ENCODE measurements at places on chromosomes 3 and 15.

DNA sequence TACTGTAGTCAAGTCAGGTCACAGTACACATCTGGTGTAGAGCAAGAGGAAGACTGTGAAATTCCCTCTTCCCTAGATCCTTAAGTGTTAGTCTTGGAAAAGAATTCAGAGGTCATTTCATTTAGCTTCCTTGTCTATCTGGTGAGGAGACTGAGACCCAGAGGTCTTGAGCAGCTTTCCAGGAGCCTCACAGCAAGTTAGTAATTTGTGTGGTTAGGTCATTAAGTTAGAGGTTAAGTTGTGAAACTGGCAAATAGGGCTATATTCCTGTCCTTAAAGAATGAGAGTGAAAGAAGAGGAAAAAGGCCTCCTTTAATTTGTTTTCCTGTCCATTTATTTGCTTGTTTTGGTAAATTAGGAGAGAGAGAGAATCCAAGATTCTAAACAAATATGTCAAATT, 9.0 kb downstream of the PODXL2 start:
- no peak for DNase-seq

DNA sequence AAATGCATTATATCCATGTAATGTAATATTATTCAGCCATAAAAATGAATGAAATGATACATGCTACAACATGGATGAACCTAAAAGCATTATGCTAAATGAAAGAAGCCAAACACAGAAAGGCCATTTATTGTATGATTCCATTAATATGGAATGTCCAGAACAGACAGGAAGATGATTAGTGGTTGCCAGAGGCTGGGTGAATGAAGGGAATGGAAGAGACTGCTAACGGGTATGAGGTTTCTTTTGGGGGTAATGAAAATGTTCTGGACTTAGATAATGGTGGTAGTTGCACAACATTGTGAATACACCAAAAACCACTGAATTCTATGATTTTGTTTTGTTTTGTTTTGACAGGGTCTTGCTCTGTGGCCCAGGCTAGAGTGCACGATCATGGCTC, 61.6 kb upstream of the MAP4 start:
- DNase-seq = no peak

GRCh38 chr3:51916418-51916817, 13.3 kb upstream of the IQCF1 start:
- DNase-seq = no peak

GRCh38 chr15:48358229-48359152, 27.3 kb downstream of the DUT start:
- DNase-seq = no peak

DNA sequence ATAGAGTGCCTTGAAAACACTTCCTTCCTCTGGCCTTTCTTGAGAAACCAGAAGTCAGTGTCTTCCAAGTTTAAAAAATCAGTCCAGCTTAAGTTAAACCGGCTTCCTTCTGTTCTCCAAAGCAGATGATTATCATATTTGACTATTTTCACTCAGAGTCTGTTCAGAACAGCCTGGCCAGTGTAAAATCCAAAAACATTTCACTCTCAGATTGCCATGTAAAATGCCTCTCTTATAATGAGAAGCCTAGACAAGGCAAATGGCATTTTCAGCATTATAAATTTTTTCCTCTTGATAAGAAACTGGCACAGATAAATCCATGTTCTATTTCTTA, 193.5 kb downstream of the TNIK start:
- DNase-seq = no peak

DNA sequence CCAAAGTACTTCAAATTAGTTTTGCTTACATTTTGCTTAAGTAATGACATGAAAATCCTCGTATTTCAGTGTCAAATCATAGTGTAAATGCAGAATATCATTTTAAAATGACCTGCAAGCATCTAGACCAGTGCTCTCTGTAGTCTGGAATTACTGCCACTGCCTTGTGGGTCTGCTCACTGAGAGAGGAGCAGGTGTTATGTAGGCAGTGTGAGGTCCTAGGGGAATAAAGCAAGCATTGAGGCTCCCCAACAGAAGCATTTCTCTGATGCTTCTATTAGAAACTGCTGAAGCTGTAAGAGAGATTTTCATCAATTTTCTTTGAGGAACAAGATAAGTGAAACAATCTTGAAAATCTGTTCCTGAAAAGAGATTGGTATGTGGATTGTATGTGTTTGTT, 253.2 kb downstream of the BBX start:
- DNase-seq = no peak

DNA sequence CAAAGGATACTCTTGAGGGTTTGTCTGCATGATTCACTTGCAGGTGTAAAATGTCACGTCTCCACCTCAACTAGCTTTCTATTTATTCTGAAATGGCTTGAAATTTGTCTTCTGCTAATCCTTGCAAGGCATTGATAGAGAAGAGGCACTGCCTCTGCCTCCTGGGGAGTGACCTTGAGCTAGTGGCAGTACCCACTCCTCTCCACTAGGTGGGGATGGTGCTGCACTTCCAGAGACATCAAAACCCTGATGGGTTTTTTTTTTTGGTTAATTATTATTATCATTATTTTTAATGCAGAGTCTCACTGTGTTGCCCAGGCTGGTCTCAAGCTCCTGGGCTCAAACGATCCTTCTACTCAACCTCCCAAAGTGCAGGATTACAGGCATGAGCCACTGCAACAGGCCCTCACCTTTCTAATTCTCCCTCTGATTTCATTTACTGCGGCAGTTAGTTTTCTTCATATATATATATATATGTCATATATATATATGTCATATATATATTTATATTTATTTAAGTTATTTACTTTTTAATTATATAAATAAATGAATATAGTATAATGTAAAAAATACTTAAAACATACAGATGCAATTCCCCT, 117.6 kb upstream of the EIF1B start:
- DNase-seq = no peak

- DNase-seq = no peak
Observed at GRCh38 chr15:66101715-66102395, 151.7 kb downstream of the MEGF11 start.

DNA sequence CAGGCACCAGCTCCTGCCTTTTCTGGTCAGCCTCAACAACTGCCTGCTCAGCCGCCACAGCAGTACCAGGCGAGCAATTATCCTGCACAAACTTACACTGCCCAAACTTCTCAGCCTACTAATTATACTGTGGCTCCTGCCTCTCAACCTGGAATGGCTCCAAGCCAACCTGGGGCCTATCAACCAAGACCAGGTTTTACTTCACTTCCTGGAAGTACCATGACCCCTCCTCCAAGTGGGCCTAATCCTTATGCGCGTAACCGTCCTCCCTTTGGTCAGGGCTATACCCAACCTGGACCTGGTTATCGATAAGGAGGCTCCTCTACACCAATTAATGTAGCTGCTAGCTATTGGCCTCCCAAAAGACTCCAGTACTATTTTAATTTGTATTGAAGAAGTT, 38.9 kb downstream of the TFG start:
- DNase-seq = no peak

- no peak for DNase-seq
Observed at GRCh38 chr3:96017556-96017955, 796.8 kb upstream of the EPHA6 start.

- no peak for DNase-seq
Observed at GRCh38 chr15:77053709-77054108, 17.2 kb downstream of the TSPAN3 start.

DNA sequence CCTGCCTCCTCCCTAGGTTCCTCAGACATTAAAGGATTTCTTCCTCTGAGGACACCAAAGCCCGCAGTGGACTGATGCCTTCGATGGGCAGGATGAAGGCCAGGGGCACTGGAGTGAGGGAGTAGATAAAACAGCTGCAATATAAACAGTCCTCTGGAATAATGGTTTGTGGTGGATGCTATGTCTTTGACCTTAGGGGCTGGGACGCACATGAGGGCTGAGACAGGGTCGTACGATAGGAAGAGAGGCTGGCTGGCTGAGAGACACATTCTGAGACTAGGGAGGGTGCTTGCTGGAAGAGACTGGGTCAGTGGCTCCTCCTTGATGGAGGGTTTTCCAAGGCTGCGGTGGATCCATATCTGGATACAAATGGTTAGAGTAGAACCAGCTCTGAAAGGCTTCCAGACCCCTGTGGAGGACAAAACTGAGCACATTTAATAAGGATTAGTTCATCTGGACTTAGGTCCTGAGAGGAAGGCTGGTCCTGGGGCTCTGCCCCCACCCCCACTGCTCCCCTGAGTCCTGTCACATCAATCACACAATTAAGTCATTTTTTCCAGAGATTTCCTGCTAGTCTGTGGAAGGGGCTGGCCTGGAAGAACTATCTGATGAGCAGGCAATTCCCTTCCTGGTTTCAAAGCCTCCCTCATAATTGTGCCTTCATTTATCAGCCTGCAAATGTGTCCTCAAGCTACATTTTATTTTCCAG, 15.8 kb downstream of the TBC1D21 start:
- DNase-seq = no peak

Data from NCI-H1417 treated with DMSO at 0.1 percent for 48 hours (cell line).